ENCODE measurements at places on chromosomes 13 and 19.

DNA sequence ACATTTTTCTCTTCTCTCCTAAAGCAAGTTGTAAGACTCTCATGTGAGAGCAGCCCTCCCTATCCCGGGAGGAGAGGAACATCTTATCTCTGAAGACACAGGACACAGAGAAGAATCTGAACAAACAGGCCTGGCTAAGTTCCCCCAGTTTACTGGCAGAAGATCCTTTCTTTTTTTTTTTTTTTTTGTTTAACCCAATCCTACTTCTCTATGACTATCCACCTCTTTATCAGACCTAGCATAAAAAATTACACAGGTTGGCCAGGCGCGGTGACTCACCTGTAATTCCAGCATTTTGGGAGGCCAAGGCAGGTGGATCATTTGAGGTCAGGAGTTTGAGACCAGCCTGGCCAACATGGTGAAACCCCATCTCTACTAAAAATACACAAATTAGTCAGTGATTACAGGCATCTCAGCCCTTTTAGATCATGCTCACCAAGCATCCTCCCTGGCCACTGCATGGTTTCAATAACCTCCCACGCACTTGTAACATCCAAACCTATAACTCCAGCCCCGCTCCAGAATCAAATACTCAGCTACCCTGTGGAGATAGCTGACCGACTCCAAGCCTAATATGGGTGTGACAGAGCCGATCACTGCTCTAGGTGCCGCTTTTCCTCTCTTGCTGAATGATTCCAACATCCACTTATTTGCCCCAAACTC is 27.3 kb upstream of the MUC16 start:
- no peak for DNase-seq

GRCh38 chr13:95129004-95129403 is 172.2 kb downstream of the ABCC4 start:
- DNase-seq = no peak

DNA sequence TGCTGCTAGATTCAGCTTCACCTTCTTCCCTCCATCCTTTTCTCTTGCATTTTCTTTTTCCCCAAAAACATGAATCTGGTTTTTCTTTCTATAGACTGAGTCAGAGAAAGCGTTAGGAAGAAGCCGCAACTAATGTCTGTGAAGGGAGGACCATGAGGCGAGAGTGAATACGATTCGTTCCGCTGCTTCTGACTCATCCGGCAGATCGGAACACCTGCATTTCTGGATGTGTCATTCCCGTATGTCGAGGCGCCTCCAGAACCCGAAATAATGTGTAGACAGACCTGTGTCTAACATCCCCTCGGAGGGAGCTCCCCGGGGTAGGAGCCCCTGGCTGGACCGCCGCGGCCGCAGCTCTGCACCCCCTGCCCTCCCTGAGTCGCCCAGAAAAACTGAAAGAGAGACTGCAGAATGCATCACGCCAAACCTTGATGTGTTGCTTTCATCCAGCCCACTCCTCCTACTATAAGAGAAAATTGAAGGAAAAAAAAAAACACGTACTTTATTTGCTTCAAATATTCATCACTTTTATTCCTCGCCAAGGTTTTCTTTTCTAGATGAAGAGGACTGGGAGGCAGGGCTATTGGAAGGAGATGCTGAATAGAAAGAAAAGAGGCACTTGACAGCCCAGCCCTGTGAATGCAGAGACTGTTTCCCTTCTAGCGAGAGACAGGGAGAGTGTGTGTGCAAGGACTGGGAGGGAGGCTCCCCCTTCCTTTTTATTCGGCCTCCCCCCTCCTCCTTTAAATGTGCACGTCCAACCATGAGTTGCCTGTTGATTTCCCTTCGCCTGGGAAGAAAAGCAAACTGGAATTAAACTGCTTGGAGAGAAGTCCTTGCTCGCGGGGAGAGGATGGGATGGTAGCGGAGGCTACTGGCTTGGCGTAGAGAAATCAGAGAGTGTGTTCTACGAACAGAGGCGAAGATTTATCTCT is 616 bp upstream of the PCDH17 start:
- DNase-seq = no peak

GRCh38 chr19:44255705-44256411 is 3.8 kb upstream of the ZNF233 start:
- no peak for DNase-seq

- DNase-seq = no peak
Measured at GRCh38 chr19:13051557-13052165, 51.0 kb downstream of the LYL1 start.

DNA sequence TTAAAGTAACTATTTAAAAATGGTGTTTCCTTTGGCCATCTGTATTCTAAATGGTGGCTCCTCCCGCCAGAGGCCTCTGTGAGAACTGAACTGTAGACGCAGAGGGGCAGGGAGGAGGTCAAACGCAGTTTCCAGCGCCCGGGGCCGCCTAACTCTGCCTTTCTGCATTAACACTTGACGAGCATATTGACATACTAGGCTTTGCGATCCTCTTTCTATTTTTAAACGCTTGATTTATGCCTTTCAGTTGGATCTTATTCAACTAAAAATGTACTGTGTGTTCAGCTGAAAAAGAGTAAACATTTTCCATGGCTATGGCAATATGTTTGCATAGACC is 74.7 kb downstream of the SPACA7 start:
- DNase-seq = no peak

DNA sequence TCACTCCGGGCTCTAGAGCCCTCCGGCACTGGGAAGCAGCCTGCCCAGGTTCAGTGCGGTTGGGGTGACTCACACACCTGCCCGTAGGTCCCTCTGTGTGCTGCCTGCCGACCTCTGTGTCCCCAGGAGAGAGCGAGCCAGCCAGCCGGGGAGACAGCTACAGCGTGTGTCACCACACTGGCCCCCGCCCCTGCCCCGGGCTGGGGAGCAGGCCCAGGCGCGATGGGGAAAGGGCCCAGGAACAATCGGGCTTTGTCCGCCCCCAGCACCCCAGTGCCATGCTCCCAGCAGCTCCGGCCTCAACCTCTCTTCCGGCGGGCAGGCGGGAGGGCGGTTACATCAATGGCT is at the start of gene KLK6:
Gene KLK6 (minus strand): TSS at position 179 of the 348 bp plus-strand sequence. CDS start 1,487 bp downstream, outside the sequence.
- no peak for DNase-seq

DNA sequence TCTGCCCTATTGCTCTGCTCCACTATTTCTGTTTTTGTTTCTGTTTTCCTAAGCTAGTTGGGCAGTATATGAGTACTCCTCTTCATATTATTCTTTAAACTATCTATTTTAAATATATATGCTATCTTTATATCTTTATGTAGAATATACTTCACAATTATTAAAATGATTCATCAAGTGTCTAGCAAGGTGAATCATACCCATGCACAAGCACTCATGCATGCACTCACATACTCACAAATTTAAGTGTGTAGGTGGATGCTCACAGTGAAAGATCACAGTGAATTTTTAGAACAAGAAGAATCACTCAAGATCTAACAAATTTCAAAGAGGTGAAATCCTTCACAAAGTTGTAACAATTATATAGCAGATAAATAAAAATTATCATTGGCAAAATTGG is 435.6 kb upstream of the SLITRK5 start:
- DNase-seq = no peak

Data from inflammatory macrophage treated with lipopolysaccharide for 1 hour (primary cell).